Activated naive CD4-positive, alpha-beta T cell treated with anti-CD3 and anti-CD28 coated beads, Interleukin-2, amount 10 ng/mL, durations not matched to agents 5 hours and 36 hours (primary cell): ENCODE measurements at places on chromosomes 13 and 19. TPM values are rescaled to one million over a fixed set of nuclear protein-coding genes. Genes with fewer than 3 reads are reported as not detected.

KLK2 gene
- total RNA-seq: not detected

XAB2 gene
- total RNA-seq: 44.5 TPM

FCER2 gene
- not detected for total RNA-seq

ZNF814 gene
- total RNA-seq: 20.5 TPM

CACNA1A gene
- 1.2 TPM for total RNA-seq

KLK15 gene
- total RNA-seq: not detected

DHDH gene
- 2.1 TPM for total RNA-seq

PBX4 gene
- 27.4 TPM for total RNA-seq

ZNF460 gene
- 39.4 TPM for total RNA-seq

OLFM4 gene
- not detected for total RNA-seq

ZNF525 gene
- 22.8 TPM for total RNA-seq

F2RL3 gene
- total RNA-seq: 0.23 TPM

SCN1B gene
- total RNA-seq: 0.53 TPM

FBXO27 gene
- not detected for total RNA-seq

SBK3 gene
- not detected for total RNA-seq

SMIM44 gene
- total RNA-seq: not detected

ADM5 gene
- 5.3 TPM for total RNA-seq

RXFP2 gene
- not detected for total RNA-seq

MTUS2 gene
- not detected for total RNA-seq

MAP4K1 gene
- total RNA-seq: 273 TPM

GARIN5A gene
- 0.15 TPM for total RNA-seq

VSTM2B gene
- not detected for total RNA-seq

RAB8A gene
- 112 TPM for total RNA-seq

COX6B1 gene
- 440 TPM for total RNA-seq

ZNF534 gene
- not detected for total RNA-seq

NTF4 gene
- total RNA-seq: not detected

CATSPERD gene
- total RNA-seq: not detected

MAG gene
- total RNA-seq: 0.14 TPM

RGL3 gene
- total RNA-seq: not detected

PSG7 gene
- not detected for total RNA-seq

ZNF441 gene
- 7.4 TPM for total RNA-seq

KIRREL2 gene
- total RNA-seq: 0.63 TPM

PRODH2 gene
- not detected for total RNA-seq

EMP3 gene
- total RNA-seq: 397 TPM

SPACA6 gene
- 4.1 TPM for total RNA-seq
